ENCODE measurements at places on chromosomes 5 and 9.

DNA sequence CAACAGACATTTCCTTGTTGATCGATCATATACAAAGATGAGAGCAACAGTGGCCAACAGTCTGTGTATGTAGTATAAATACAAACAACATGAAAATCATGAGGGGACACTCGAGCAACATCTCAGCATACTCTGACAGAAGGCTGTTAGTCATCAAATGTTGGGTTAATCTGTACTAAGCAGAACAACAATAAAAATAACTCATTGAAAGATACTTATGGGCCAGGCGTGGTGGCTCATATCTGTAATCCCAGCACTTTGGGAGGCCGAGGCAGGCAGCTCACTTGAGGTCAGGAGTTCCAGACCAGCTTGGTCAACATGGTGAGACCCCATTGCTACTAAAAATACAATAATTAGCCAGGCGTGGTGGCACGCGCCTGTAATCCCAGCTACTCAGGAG lies 67.3 kb downstream of the SCAI start:
- DNase-seq: no peak

DNA sequence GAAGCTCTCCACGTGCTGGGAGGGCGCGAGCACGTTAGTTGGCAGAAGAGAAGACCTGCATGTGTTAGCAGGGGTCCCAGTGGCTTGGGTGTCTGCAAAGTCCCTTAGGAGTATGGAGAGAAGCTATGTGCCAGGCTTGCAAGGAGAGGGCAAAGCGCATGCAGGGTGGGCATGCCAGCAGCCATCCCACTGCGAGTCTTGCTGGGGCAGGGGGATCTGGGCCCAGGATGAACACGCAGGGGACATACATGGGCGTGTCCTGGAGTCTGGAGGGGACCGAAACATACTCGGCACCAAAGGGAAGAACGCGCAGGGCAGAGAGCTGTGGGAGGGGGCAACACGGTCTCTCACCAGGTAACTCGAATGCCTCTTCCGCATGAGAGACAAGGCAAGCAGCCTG lies 43.6 kb upstream of the IPPK start:
- no peak for DNase-seq

DNA sequence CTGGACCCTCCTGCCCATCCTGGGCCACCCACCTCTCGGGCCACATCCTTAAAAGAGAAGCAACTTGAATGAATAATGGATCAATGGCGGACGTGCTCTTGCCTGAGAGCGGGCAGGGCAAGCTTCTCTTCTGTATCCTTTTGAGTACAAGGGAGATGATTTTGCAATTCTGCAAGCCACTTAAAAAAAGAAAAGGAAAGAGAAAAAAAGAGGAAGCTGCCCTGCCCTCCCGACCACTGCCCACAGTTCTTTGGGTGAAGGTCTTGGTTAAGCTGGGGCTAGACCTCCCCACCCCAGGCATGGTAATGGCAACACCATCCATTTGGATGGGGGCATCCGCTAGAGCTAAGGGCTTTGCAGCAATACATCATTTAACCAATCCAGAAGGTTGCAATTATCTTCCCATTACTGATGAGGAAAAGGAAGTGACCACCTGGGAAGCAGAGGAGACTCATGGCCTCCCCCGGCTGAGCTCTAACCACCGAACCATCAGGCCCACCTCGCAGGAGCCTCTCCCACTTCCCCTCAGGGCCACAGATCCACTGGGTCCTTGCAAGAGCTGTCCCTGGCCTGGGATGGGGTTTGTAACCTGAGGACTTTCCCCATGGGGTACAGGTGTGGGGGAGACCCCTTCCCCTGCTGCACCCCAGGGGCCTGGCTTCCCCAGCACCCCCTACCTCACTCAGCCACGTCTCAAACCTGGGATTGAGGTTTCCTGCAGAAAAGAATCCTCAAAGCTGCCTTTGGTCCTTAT lies 27.8 kb upstream of the LAMC3 start:
- DNase-seq: no peak

DNA sequence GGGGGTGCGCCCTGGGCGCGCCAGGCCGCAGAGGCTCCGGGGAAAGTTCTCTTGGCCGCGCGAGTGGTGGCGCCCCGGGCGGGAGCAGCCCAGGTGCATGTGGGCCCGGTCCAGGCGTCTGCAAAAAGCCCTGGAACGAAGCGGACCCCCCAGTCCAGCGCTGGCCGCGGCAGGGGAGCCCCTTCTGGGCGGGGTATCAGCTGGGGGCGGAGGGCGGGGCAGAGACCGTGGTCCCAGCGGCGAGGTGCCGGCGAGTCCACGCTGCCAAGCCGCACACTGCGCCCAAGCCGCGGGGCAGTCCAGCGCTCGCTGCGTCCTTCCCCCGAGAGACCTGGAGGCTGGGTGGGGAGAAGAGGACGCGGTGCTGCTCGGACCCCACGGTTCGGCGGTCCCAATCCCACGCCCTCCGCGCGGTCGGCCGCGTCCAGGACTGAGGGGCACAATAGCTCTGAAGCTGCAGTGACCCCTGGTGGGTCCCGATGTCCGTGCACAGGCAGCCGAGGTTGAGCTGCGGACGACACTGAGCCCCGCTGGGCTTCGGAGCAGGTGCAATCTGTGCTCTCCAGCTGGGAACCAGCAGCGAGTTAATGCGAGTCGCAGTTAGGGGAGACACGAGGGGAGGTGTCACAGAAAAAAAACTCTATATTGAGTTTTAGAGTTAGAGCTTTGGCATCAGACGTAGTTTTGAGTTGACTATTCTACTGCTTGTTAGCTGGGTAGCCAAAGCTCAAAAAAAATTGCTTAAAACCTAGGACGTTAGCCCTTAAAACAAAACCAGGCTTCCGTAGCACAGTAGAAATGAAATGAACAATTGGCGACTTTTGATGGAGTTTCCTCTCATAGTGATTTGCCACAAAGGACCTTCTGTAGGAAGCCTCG lies 1.1 kb upstream of the EPB41L4A start:
- DNase-seq: no peak

DNA sequence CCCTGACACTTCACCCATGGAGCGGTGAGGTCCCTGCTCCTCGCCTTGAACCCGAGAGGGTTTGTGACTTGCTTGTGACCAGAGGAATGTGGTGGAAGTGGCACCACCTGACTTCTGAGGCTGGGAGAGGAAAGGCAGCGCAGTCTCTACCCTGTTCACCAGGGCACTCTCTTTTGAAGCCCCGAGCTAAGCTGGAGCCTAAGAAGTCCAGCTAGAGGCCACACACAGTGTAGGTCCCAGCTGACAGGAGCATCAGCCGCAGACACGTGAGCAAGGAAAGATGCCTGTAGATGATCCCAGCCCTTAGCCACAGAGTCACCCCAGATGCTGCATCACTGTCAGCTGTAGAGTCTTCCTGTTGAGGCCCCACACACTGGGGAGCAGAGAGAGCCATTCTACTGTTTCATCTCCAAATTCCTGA lies 1.7 kb upstream of the ANGPTL2 start:
- no peak for DNase-seq

DNA sequence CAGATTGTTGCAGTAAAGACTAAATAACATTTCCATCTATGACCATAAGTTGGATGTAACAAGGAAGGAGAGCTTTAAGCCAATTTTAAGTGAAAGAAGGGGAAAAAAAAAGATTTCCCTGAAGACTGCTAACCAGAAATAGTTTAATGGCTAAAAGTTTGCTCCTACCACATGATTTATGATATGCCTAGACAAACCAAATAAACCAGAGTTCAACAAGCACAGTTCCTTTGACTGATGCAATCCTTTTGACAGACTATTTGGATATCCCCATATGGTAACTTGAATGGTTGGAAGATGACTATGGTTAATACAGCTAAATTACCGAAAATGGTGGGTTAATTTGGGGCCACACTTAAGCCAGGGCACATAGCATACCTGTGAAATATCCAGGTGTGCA lies 338.5 kb downstream of the CETN3 start:
- no peak for DNase-seq

- DNase-seq: no peak
Measured at GRCh38 chr9:89042984-89043383, 51.7 kb downstream of the S1PR3 start.

DNA sequence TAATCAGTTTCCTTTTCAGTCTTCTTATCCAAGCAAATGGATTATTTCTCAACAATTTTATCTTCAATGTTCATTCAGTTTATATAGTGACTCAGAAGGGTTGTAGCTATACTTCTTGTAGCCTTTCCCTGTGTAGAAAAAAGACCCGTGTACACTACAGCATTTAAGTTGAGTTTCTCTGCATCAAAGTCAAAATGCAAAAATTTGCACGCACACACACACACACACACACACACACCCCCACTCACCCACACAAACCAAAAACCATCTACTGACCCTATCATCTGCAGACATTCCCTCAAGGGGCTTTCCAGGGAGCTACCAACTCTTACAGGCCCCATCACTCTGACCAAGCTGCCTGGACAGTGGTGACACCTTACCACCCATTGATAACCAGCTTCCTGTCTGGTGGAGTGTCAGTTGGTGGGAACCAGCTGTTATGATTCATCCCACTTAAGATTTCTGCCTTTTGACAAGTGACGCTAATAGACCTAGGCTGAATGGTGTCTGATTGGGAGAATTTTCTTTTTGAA lies 12.2 kb upstream of the ELL2 start:
- DNase-seq: no peak

- no peak for DNase-seq
Measured at GRCh38 chr5:17428176-17428800, 69.7 kb upstream of the TAF11L2 start.

GRCh38 chr5:149452665-149453617 lies 73.8 kb upstream of the IL17B start:
- no peak for DNase-seq

DNA sequence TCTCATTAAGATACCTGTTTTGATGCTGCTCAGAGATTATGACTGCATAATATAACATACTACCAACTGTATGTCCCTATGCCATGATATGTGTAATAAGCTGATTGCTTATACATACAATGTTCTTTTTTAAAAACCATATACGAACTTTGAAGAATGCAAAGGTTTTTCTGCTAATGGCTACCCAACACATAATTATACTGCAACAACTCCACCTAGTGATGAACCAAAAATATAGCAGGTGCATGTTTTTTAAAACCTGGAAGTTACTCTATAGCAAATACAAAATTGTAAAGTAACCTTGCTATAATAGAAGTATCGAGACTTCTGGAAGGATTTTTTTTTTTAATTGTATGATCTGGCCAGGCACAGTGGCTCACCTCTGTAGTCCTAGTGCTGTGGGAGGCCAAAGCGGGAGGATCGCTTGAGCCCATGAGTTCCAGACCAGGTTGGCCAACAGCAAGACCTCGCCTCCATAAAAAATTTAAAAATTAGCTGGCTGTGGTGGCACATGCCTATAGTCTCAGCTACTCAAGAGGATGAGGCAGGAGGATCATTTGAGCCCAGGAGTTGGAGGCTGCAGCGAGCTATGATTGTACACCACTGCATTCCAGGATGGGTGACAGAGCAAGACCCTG lies 49.1 kb downstream of the HOMER1 start:
- peak; percentile 21 for DNase-seq

DNA sequence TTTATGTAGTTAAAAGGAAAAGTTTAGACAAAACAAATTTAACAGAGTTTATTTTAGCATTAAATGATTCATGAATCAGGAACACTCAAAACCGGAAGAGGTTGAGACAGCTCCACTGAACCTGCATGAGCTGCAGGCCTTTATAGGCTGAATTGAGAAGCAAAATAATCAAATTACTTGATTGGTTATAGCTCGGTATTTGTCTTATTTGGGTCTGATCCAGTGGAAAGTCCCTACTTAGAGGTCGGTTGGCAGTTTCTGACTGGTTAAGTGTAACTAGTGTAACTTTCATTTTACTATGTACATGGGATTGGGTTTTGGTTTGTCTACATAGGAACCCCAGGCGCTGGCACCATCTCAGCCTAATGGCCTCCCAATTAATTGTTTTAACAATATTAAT lies 74.1 kb upstream of the PIK3R1 start:
- DNase-seq: no peak

DNA sequence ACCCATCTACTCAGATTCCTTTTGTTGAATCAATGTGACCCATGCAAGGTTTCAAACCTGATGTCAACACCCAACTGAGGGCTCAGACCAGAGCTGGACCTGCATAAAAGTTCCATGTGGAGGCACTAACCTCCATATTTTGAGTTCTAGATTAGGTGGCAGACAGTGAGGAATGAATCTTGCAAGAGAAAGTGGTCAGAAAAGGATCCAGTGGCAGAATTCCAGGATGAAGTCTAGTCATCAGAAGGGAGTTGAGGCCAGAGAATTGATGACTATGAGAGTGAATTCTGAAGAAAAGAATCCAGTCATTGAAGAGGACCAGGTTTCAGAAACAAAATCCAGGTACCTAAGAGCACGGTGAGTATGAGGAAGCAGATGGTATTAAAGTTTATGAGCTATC lies 205.1 kb upstream of the RGMB start:
- no peak for DNase-seq

DNA sequence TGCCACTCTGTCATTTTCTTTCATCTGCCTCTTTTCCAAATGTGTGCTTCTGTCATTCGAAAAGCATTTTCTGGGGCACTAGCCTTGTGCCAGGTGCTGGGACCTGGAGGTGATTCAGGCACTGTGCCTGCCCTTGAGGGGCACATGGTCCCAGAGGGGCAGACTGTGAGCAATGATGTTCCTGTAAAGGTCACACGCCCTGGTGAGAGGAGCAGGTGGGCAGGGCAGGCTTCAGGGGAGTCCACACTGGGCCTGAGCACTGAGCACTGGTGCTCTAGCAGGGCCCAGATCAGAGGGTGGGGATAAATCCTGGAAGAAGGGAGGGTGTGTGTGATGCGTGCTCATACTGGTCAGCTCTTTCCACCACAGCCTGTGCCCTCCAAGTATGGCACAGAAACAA lies 77.8 kb downstream of the COL15A1 start:
- DNase-seq: no peak

GRCh38 chr9:89577363-89577762 lies 27.4 kb upstream of the GADD45G start:
- no peak for DNase-seq

GRCh38 chr9:75601280-75601679 lies 289.2 kb upstream of the PCSK5 start:
- no peak for DNase-seq

DNA sequence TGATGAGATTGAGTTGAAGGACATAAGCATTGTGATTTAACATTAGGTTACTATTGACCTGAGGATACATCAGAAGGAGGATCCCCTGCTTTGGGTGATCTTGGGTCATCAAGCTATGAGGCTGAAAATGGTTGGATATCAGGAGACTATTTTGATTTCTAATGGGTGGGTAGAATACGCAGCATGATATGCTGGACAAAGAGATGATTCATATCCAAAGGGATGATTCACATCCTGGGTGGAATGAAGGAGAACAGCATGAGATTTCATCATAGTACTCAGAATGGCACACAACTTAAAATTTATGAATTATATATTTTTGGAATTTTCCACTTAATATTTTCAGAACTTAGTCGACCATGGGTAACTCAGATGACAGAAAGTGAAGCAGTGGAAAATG lies 1759.5 kb upstream of the C9orf72 start:
- no peak for DNase-seq

DNA sequence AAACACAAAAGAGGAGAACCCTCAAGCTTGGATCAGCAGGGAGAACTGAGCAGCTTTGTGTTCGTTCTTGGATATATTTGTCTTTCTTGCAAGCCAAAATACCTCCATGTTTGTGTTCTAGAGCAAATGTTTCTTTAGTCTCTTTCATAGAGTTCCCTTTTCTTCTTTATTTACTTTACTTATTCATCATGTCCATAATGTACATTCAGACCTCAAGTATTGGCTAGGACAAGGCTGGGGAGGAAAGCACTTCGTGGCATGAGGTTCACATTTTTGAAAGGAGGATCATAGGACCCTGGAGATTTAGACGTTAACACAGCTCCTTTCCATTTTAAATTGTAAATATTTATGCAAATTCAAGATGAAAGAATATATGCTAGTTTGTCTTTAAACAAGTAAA lies 590.2 kb upstream of the MEF2C start:
- DNase-seq: no peak

- DNase-seq: no peak
Measured at GRCh38 chr9:73042155-73042554, 89.3 kb upstream of the ALDH1A1 start.

Measured in NCI-H2081 treated with DMSO at 0.1 percent for 48 hours (cell line).